ENCODE measurements at places on chromosomes 7 and 10. TPM values are rescaled to one million over a fixed set of nuclear protein-coding genes. Genes with fewer than 3 reads are reported as not detected.

DNA sequence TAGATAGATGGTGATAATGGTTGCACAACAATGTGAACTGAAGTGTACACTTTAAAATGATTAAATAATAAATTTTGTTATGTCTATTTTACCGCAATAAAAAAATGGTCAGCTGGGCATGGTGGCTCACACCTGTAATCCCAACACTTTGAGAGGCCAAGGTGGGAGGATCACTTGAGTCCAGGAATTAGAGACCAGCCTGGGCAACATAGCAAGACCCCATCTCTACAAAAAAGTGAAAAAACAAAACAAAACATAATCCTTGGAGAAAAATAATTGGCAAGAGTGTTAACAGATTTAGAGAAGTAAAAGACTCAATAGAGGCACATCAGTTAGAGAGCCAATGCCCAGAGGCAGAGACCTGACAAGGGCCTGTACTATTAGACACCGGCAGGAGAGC is 9.9 kb upstream of the RPEL1 start:
- no peak for DNase-seq

The GIMAP4 gene
- total RNA-seq = 62.1 TPM

DNA sequence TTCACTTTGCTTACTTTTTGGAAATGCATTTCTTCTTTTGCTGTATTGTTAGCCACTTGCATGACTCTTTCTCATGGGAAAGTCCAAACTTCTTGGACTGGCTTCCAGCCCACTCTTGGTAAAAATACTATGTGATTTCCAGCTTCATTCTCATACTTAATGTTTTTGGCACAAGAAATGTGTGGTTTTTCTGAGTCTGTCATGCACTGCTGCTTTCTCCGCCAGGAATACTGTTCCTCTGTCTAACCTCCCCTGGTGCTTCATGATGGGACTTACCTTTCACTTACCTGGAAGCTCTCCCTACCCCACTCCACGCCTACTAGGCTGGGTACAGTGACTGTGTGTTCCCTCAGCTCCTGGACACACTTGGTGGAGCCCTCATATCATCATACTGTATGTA is 18.7 kb downstream of the MGAM2 start:
- DNase-seq = no peak

The UFSP1 gene
- total RNA-seq = 2.2 TPM

- DNase-seq = no peak
Measured at GRCh38 chr10:9075420-9075819, 1020.9 kb downstream of the GATA3 start.

DNA sequence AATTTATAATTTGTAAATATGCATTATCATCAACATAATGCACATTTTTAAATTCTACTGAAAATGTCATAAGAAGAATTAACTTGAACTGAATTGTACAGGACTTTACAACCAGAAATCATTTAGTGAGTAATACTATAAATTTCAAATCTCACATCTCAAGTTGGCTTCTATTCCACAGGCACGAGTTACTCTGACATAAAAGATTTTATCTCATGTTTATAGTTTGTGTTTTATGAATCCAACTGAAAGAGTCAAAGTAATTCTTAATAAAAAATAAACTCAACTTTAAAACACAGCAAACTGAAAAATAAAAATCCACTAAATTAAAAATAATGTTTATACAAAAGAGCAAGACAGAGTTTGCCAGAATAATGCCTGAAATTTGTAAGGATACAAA is 129.2 kb downstream of the CD36 start:
- no peak for DNase-seq

DNA sequence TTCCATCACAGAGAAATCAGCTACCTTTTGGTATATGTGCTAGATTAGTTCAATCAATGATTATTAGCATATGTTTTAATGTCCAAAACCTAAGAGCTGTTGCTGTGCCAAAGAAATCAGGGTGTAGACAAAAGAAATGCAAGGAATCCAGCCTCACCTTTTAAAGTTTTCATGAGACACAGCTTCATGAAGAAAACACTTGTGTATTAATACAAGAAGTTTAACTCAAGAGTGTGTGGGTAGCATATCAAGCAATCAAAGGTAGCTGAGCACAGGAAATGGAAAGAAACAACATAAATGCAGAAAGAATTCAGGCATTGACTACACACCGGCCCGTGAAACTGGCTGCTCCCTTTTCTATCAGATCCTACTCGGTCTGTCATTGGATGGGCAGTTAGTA is 76.0 kb upstream of the CAV2 start:
- no peak for DNase-seq

DNA sequence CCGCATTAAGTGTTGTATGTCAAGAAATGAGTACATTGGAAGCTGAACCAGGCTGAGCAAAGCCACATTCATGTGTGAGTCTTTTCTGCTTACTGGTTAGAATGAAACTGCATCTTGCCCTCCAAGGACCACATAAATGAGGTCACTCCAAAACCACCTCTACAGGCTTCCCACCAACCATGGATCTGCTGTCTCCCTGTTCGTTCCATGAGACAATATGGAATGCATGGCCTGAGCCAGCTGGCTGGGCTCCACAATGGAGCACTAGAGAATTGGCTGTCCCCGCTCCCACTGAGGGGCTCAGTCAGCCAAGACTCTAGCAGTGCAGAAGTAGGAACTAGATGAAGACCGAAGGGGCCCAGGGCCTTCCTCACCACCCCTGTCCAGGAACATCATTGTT is 120.8 kb downstream of the TNS3 start:
- DNase-seq = no peak

GRCh38 chr7:105036217-105037168 is 22.5 kb downstream of the KMT2E start:
- no peak for DNase-seq

The TRIM50 gene
- total RNA-seq = not detected

The ADGRA1 gene
- not detected for total RNA-seq

- no peak for DNase-seq
Measured at GRCh38 chr10:71684356-71685173, 35.0 kb downstream of the C10orf105 start.

The KIAA1217 gene
- 0.85 TPM for total RNA-seq

- DNase-seq = no peak
Measured at GRCh38 chr7:9091282-9091681, 657.9 kb downstream of the NXPH1 start.

GRCh38 chr10:3982746-3983442 is 197.9 kb upstream of the KLF6 start:
- DNase-seq = no peak

The GNGT1 gene
- total RNA-seq = not detected

GRCh38 chr10:4372601-4373000 is 453.4 kb upstream of the AKR1E2 start:
- DNase-seq = no peak

GRCh38 chr10:28984431-28984830 is 304.4 kb upstream of the LYZL1 start:
- no peak for DNase-seq

DNA sequence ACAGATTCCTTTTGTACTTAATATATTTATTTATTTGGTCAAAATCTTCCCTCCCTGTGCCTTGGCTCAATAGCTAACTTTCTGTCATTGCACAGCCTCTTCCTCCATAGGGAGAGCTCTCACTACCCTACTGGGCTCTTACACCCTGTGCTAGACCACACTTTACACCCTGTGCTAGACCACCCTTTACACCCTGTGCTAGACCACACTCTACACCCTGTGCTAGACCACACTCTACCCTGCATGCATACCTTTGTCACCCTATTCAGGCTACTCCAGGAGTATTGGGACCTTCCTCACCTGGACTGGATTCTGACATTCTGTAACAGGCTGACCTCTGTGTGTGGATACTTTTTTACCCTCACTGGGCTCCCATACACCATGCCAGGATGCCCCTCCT is 298.5 kb upstream of the TPK1 start:
- DNase-seq = no peak

GRCh38 chr10:35641676-35642034 is 441 bp downstream of the FZD8 start:
- DNase-seq = no peak

GRCh38 chr10:30041196-30042105 is 17.9 kb downstream of the JCAD start:
- DNase-seq = no peak

DNA sequence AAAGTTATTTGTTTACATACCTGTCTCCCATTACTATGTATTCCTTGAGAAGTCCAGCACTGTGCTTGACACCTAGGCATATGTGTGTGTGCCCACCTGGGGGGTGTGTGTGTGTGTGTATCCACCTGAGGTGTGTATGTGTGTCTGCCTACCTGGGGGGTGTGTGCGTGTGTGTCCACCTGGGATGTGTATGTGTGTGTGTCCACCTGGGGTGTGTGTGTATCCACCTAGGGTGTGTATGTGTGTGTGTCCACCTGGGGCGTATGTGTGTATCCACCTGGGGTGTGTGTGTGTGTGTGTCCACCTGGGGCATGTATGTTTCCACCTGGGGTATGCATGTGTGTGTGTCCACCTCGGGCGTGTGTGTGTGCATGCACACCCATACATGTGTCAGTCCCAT is 603.5 kb downstream of the PHTF2 start:
- no peak for DNase-seq

GRCh38 chr7:108711611-108712010 is 141.9 kb downstream of the DNAJB9 start:
- no peak for DNase-seq

DNA sequence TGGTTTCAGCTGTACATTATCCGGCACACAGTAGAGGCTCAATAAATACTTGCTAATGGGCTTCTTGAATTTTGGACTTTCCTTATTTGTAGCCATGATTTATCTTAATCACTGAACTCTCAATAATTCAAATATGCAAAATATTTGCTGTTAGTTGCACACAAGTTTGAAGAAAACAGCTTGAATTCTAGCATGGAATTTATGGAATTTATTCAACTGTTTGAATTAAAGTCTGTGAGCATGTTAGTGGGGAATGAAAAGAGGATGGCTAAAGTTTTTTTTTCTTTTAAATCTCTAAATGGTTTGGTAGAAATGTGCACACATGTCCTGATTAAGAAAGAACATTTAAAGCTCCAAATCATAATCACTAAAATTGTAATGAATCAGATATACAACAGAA is 42.5 kb downstream of the SIRT1 start:
- no peak for DNase-seq

The MBL2 gene
- total RNA-seq = not detected

The ZNF800 gene
- total RNA-seq = 70.1 TPM

GRCh38 chr7:22876986-22877729 is 54.5 kb upstream of the TOMM7 start:
- DNase-seq = no peak

GRCh38 chr10:15427843-15428414 is 56.8 kb upstream of the FAM171A1 start:
- DNase-seq = no peak

- no peak for DNase-seq
Measured at GRCh38 chr10:132638130-132638515, 100.5 kb downstream of the INPP5A start.

DNA sequence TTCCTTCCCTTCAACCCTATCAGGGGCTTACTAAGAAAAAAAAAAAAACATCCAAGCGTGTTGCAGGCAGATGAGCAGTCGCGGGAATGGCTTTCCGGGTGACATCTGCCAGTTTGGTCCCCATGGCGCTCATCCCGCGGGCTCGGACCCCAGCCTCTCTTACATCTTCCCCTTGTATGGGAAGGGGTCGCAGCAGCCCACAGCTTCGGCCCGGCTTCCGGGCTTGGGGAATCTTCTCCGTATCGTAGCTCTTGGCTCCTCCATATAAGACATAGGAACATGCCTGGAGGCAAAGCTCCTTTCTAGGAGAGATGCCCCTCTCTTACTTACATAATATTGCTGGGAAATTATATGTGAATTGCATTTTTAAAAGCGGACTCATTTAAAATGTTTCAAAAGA is 99.5 kb downstream of the CUX1 start:
- no peak for DNase-seq

GRCh38 chr7:47587976-47588375 is 6.1 kb upstream of the TNS3 start:
- DNase-seq = no peak

DNA sequence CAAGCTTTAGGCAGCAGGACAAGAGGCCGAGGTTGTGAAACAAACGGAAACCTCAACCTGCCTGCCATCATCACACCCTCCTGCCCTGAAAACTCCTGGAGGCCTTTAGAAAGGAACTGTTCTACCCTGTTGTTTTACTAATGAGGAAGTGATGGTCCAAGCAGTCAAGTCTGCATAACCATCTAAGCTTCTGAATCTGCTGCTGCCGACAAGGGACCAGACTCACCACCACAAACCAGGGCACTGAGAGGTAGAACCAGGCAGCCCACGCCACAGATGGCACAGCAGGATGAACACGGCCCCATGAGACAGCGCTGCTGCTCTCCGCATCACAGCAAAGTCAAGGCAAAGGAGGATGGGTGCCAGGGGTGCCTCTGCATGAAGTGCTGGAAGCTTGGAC is 209.4 kb downstream of the CELF2 start:
- DNase-seq = no peak

- no peak for DNase-seq
Measured at GRCh38 chr7:18861514-18862118, 255.8 kb downstream of the TWIST1 start.

The NCF1 gene
- 1.1 TPM for total RNA-seq

DNA sequence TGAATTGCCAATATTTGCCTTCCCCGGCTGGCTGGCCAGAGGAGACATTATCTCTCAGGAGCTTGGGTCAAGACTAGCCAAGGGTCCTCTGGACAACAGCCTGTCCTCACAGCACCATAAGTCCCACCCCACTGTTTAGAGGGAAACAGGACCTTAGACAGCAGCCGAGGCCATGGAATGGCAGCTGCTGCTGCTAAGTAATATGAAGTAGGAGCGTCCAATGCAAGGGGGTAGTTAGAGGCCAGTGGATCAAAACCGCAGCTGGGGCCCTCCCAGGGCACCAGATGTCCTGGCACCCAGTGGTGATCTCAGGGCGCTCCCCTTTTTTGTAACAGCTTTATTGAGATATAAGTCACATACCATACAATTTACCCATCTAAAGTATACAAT is 12.9 kb upstream of the KCP start:
- DNase-seq = no peak

DNA sequence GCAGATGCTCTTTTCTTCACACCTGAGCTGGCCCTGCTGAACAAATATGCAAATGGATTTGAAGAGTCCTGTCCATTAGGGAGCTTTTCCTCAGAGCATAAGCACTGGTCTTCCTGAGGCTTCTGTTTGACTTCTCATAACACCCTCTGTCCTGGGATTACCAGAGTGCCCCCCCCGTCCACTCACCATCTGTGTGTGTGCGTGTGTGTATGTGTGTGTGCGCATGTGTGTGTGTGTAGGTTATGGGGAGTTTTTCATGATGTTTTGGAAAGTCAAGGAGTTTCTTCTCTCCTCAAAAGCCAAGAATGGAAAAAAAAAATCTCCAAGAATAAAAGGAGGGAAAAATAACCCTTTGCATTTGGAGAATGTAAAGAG is 57.7 kb upstream of the COMTD1 start:
- no peak for DNase-seq

The SUGCT gene
- 2.5 TPM for total RNA-seq

The OGDHL gene
- total RNA-seq = not detected
